Right hindlimb (tissue), 1 donor: ENCODE measurements at places on chromosomes 11 and 22.

- DNase-seq, result no peak
Measured at GRCh38 chr22:39524753-39525657, 4.6 kb downstream of the ATF4 start.

DNA sequence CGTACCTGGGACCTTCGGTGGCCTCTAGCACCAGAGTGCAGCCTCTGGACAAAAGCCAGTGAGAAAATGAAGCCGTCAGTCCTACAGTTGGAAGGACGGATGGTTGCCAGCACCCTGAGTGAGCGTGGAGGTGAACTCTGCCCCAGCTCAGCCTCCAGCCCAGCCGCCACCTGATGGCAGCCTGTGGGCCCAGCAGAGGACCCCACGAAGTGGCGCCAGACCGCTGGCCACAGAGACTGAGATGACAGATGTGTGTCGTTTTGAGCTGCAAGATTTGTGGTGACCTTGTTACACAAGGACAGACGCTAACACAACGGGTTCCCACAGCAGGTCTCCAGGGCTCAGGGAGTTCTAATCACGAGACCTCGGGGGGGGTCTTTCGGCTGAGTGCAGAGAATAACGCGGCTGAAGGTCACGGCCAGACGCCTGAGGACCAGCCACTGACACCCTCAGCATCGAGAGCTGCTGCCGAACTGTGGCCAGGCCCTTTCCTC lies 75.0 kb downstream of the BRD1 start:
- no peak for DNase-seq

GRCh38 chr11:57546869-57547475 lies 9.6 kb downstream of the SMTNL1 start:
- no peak for DNase-seq

DNA sequence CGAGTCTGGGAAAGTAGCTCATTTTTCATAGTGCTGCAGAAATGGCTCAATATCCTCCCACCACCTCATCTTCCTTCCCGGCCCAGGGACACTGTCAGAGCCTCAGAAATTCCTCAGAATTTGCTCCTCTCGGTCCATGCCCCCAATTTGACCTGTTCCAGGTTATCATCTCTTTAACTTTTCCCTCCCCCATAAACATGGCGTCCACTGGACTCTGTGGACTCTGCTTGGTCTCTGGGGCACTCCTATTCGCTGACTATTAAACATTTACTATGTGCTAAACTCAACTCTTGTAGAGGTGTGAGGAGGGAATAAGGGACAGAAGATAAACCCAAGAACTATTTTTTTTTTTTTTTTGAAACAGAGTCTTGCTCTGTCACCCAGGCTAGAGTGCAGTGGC lies 8.2 kb upstream of the PC start:
- DNase-seq, result no peak

DNA sequence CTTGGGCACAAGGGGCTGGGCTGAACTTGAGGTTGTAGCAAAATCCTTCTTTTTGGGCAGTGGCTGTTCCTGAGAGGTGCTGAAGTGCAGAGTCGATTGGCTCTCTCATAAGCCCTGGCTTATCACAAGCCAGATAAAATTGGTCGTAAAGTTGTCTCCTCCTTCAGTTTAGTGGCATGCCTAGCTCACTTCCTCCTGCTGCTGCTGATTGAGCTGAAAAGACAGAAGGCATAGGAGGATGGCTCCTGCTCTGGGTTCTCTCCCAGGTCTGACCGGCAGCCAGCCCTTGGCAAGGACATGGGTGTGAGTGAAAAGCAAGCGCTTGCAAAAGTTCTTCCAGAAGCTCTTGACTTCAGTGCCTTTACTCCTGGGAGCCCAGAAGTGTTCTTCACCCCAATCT lies 83.9 kb downstream of the LDLRAD3 start:
- DNase-seq, result no peak

- no peak for DNase-seq
Measured at GRCh38 chr11:38089726-38090125, 1491.7 kb upstream of the RAG2 start.

DNA sequence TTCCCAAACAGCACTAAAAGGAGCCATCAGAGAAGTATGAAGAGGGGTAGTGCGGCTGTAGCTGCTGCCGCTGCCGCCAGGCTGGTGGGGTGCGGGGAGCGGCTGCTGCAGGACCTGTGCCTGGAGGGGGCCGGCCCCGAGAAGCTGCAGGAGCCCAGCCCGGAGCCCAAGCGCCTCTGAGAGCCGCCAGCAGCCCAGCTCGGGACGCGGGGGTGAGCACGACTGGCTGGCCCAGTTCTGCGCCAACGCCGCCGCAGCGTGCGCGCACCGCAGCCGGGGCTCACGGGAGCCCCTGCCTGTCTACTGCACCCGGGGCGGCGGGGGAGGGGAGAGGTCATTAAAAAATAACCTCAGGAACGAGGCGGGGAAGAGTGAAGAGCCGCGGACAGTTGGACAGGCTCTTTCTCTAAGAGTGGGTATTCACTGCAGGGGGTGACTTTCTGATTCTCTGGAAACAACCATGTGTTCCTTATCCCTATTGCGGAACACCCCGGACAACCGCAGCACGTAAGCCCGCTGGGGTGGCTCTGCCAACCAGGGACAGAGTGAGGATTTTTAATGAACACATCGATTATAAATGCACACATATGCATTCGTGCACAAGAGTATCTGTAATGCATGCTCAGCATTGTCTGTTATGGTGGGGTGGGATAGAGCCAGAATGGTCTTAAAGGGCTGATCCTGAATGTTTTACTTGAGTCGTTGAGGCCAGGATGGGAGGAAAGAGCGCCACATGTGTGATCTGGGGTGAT lies 453 bp downstream of the GAS2 start:
- peak; percentile 83 for DNase-seq

DNA sequence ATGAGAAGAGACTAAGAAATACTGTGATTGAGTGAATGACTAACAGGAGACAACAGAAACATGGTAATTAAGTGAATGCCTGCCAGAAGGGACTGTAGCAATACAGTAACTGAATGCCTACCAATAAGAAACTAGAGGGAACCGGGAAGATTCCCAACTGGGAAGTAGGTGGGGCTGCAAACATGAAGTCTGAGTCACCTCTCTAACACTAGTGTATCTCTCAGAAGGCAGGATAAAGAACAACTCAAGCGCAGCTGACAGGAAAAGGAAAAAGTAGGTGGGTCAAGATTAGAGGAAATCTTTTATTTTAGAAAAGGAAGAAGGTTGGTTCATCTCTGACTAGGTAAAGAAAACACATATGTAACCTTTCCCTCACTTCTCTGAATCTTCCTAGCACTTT lies 14.0 kb downstream of the C11orf42 start:
- no peak for DNase-seq

- DNase-seq, result no peak
Measured at GRCh38 chr11:101096036-101096704, 33.4 kb downstream of the PGR start.

- DNase-seq, result no peak
Measured at GRCh38 chr22:28813772-28814518, 13.6 kb upstream of the XBP1 start.

- no peak for DNase-seq
Measured at GRCh38 chr11:1779806-1780699, 16.3 kb upstream of the CTSD start.

- DNase-seq, result no peak
Measured at GRCh38 chr22:23117891-23118646, 23.7 kb downstream of the RSPH14 start.

DNA sequence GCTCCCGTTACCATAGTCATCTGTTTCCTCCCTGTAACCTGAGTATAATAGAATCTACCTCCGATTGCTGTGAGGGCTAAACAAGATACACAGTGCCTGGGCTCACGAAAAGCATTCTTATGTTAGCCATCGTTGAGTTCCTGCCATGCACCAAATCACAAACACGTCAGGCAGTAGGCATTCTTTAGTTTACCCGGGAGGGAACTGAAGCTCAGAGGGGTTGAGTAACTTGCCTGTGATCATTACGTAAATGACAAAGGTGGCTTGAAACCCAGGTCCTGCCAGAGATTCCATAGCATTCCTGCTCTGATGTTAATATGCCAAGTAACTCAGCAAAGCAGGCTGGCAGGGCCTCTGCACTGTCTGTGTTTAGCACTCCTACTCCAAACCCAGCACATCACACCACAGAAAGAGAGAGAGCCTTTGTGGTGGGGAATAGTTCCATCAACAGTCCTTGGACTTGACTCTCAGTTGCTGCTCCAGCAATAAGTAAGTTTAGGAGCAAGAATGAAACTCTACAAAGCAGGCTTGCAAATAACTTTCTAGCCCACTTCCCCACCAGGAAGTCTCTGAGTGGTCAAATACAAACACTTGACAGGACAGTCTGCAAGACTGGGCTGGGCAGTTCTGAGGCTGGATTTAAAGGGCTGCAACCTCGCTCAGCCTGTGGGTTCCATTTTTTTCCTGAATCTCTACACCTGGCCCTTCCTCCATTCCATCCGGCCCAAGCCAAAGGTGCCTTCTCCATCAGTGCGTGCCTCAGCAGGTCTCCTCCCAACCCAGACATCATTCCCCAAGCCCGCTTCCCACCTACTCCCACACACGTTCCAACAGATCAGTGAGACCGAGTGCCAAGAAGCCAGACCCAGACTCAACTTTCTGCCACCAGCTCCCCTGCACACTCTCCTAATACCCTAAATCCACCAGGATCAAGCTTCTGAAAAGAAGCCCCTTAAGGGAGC lies 1.1 kb downstream of the SCN2B start:
- DNase-seq, result no peak

GRCh38 chr11:114233755-114234154 lies 62.4 kb upstream of the NNMT start:
- no peak for DNase-seq
